ENCODE measurements at places on chromosomes 7 and 10.

DNA sequence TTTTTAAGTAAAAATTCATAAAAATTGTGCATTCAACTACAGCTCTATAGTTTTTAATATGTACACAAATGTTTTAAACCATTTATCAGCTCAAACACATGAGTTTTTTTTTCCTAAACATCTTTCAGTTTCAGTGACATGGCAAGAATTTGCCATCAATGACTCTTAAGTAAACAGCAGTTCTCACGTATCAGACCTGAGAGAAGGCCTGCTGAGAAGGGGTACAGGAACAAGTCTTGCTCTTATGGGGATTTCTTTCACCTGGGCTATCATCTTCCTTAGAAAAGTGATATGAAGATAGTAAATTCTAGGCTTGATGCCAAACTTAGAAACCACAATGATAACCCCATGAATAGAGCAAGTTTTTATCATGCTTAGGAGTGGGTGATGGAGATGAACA is 467.8 kb downstream of the ARL4A start:
- no peak for DNase-seq

- no peak for DNase-seq
These were observed 106.5 kb downstream of the PRLHR start for GRCh38 chr10:118488710-118489497.

GRCh38 chr7:68406480-68406879 is 1191.8 kb upstream of the AUTS2 start:
- no peak for DNase-seq

GRCh38 chr7:71517940-71518699 is 386.2 kb downstream of the GALNT17 start:
- no peak for DNase-seq

DNA sequence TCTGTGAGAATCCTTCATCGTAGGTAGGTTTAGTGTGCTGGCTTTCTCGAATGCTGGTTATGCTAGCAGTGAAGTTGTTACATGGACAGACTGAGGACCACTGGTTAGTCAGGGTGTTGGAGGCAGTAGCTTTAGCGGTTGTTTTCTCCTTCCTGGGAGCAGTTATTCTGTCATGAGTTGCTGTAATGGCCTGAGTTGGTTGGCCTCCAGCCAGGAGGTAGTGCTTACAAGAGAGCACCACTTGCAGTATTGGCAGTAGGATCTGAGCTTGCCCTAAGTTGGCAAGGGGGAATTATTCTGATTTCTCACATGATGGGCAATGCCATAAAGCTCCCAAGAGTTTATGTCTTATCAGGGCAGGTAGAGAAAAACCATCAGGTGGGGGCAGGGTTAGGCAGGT is 58.0 kb downstream of the IPMK start:
- DNase-seq: no peak

GRCh38 chr7:47091141-47091540 is 490.8 kb downstream of the TNS3 start:
- DNase-seq: no peak

GRCh38 chr7:12909483-12909882 is 222.1 kb downstream of the ARL4A start:
- DNase-seq: no peak

DNA sequence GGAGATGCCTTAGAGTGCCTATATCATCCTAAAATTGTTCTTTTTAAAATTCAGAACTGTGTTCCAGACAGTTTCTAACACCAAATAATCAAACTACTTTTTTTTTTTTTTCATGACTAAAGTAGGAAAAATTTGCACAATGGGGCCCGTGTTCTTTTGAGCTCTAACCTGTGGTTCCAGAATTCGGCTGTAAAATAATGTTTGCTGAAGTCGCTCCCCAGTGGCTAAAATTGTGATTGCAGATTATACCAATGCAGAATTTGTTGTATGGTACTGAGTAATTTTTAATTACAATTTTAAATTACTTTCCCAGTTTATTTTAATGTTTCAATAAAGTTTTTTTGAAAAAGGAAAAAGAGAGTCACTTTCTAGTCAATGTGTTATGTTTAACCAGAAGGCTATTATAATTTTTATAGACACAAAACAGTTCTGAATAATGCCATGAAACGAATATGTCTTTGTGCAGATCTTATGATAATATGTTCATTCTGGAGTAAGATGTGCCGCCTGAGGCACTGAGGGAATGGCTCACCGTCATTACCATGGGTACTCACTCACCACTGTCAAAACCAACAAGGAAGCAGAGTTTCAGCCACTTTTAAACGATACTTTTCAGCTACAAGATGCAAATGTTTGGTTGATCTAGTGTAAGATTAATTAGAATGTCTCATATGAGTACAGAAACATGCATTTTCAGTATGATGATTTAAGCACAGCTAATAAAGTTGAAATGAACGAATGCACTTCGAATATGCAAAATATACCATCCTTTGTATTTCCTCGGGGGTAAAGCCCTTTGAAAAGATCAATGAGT is 173.6 kb downstream of the PRKCQ start:
- DNase-seq: peak; percentile 40

- DNase-seq: no peak
These were observed 113.8 kb downstream of the DYNC2I1 start for GRCh38 chr7:158970132-158970531.

DNA sequence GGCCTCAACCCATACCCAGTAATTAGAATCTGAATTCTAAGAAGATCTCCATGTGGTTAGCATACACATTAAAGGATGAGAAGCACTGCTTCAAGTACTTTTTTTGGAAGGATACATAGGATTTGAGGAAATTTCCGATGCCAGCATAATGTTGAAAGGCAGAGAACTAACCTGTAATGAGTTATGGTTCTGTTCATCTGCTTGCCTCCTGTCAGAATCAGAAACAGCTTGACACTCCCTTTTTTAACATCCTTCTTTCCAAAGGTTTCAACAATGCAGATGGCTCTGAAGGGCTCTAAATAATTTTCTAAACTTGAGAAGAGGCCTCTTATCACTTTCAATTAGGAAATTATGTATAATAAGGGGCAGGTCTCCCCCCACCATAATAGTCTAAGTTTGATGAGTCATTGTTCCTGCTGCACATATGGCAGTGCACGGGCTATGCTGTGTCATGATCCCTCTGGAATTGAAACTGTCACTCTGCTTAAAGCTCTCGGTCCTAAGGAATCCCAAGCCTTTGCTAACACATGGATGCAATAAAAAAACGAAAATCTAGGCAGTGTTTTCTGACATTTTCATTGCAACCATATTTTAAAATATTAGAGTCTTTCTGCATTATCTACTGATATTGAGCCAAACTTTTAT is 291.2 kb upstream of the FZD1 start:
- no peak for DNase-seq

- no peak for DNase-seq
These were observed 8.3 kb downstream of the PRRT4 start for GRCh38 chr7:128353189-128353588.

GRCh38 chr7:22665923-22666322 is 61.1 kb upstream of the IL6 start:
- DNase-seq: no peak

DNA sequence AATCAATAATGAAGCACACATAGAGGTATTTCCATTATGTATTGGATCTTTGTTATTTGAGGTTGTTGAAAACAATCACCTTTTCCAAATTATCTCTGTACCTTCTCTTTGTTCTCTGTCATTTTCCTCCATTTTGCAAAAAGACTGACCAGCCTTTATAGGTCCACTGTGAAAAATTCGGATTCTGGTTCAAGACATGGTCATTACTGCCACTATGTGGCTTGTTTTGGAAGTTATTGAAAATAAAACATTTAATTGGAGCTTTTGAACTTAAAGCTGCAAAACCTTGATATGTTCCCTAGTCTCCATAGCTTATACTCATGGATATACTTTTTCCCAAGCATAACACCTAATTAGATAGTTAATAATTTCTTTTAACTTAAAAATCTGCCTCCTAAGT is 1094.4 kb downstream of the NRG3 start:
- no peak for DNase-seq

All from naive thymus-derived CD8-positive, alpha-beta T cell (primary cell).